Tongue (tissue), 3 donors: ENCODE measurements at places on chromosomes 7 and 10. TPM values are rescaled to one million over a fixed set of nuclear protein-coding genes. Genes with fewer than 3 reads are reported as not detected.

GSDME gene
- 12.9 TPM for total RNA-seq

UNCX gene
- not detected for total RNA-seq

IFIT2 gene
- total RNA-seq, result 9.5 TPM

CTAGE8 gene
- 0.51 TPM for total RNA-seq

PODXL gene
- 43.7 TPM for total RNA-seq

AHR gene
- total RNA-seq, result 72.7 TPM

MPP7 gene
- 14.0 TPM for total RNA-seq

PDK4 gene
- 48.6 TPM for total RNA-seq

CALCR gene
- 7.0 TPM for total RNA-seq

LBX1 gene
- 5.6 TPM for total RNA-seq

NUTM2A gene
- 2.1 TPM for total RNA-seq

PI4K2A gene
- total RNA-seq, result 8.2 TPM

TRIM50 gene
- 0.31 TPM for total RNA-seq

ZNF485 gene
- total RNA-seq, result 5.1 TPM

CYP2C19 gene
- total RNA-seq, result 2.1 TPM

CELF2 gene
- total RNA-seq, result 57.5 TPM

SUGCT gene
- total RNA-seq, result 9.9 TPM

ARMC3 gene
- total RNA-seq, result 0.51 TPM

CLDN4 gene
- 24.3 TPM for total RNA-seq

AGAP6 gene
- 4.3 TPM for total RNA-seq

MYL7 gene
- not detected for total RNA-seq

CALML3 gene
- total RNA-seq, result 9.4 TPM

VSIR gene
- total RNA-seq, result 19.5 TPM

PTPN20 gene
- 3.0 TPM for total RNA-seq

ERVW-1 gene
- total RNA-seq, result not detected

TMEM130 gene
- 3.5 TPM for total RNA-seq

TBC1D12 gene
- total RNA-seq, result 18.4 TPM

FMC1 gene
- 18.3 TPM for total RNA-seq

C10orf67 gene
- 0.82 TPM for total RNA-seq

ENO4 gene
- 0.31 TPM for total RNA-seq

ZNF680 gene
- total RNA-seq, result 29.1 TPM

ASB15 gene
- total RNA-seq, result 10.8 TPM

SCRN1 gene
- 36.0 TPM for total RNA-seq
